ENCODE measurements at places on chromosomes 2 and 18. TPM values are rescaled to one million over a fixed set of nuclear protein-coding genes. Genes with fewer than 3 reads are reported as not detected.

Gene GNAL
- total RNA-seq, result 14.7 TPM

Gene IL1A
- 2.4 TPM for total RNA-seq

Gene SMYD5
- total RNA-seq, result 33.6 TPM

Gene ADD2
- total RNA-seq, result 9.9 TPM

Gene CDH2
- 196 TPM for total RNA-seq

Gene DNAH6
- 0.27 TPM for total RNA-seq

Gene DTNB
- total RNA-seq, result 16.9 TPM

Gene SOWAHC
- total RNA-seq, result 13.5 TPM

Gene TMEM18
- 37.1 TPM for total RNA-seq

Gene SLC9A4
- 3.2 TPM for total RNA-seq

Gene NOTO
- total RNA-seq, result not detected

Gene RGPD3
- 0.14 TPM for total RNA-seq

Gene GPAT2
- 1.6 TPM for total RNA-seq

Gene CRYGD
- total RNA-seq, result not detected

Gene COL4A3
- 2.3 TPM for total RNA-seq

Gene RAD51AP2
- total RNA-seq, result 0.14 TPM

Gene PARD6G
- 9.4 TPM for total RNA-seq

Gene AQP12A
- total RNA-seq, result not detected

Gene SMYD1
- not detected for total RNA-seq

Gene FSHR
- total RNA-seq, result not detected

Gene CDH19
- not detected for total RNA-seq

Gene POTEC
- not detected for total RNA-seq

Gene ERMN
- total RNA-seq, result not detected

Gene FBXO48
- 0.54 TPM for total RNA-seq

Gene TUBB8B
- not detected for total RNA-seq

Gene CHRNA1
- total RNA-seq, result not detected

Gene SKOR2
- total RNA-seq, result not detected
